HL-60 (cell line): ENCODE measurements at places on chromosomes 7 and 10.
A peak's percentile ranks its signal among the peaks of the same experiment; 100 is the strongest.

GRCh38 chr7:127366680-127367079 is 25.8 kb downstream of the ZNF800 start:
- DNase-seq: no peak

DNA sequence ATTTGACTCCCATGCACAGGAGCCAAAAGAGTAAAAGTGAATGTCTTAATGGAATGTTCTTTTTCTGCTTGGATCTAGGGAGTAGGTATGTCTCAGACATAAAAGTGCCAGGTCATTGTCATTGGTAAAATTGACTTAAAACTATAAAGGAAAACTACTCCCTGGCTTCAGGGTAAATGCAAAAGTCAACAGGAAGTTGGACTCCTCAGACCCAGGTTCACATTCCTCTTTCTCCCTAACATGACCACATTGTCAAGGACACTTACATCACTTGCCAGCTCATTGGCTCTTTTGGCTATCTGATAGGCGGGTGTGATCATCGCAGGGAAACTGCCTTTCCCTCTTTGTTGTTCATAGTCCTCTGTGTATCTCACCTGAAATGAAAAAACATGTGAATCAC is 13.7 kb downstream of the NRAP start:
- no peak for DNase-seq

DNA sequence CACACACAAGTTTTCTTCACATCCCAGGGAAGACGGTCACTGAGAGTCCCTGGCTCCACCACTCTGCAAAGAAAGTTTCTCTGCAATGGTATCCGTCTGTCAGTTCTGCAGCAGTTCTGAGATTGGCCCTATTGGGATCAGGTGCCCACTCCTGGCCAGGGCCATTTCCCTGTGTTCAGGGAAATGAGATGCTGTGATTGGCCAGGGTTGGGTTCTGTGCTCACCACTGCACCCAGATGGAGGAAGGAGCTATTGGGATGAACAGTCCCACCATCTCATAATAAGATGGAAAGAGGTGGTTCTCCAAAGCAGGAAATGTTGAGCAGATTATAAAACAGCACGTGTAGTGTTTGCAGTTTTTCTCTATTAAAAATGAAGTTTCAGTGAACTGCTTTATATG is 13.3 kb upstream of the PIP4K2A start:
- no peak for DNase-seq

GRCh38 chr10:121838149-121838548 is 89.7 kb downstream of the ATE1 start:
- no peak for DNase-seq

DNA sequence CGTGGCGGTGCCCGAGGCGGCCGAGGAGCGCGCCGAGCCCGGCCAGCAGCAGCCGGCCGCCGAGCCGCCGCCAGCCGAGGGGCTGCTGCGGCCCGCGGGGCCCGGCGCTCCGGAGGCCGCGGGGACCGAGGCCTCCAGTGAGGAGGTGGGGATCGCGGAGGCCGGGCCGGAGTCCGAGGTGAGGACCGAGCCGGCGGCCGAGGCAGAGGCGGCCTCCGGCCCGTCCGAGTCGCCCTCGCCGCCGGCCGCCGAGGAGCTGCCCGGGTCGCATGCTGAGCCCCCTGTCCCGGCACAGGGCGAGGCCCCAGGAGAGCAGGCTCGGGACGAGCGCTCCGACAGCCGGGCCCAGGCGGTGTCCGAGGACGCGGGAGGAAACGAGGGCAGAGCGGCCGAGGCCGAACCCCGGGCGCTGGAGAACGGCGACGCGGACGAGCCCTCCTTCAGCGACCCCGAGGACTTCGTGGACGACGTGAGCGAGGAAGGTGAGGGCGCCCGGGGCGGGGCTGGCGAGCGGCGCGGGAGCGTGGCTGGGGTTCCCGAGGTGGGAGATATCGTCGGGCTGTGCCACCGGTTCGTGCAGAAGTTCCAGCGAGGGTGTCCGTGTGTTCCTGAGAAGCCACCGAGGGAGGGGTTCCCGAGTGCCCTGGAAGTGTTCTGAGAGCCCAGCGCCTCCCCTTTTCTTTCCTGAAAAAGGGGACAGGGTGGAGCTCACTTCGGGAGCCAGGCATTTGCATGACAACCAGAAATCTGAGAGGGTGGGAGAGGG is 495 bp downstream of the EIF3B start:
- peak; percentile 22 for DNase-seq

DNA sequence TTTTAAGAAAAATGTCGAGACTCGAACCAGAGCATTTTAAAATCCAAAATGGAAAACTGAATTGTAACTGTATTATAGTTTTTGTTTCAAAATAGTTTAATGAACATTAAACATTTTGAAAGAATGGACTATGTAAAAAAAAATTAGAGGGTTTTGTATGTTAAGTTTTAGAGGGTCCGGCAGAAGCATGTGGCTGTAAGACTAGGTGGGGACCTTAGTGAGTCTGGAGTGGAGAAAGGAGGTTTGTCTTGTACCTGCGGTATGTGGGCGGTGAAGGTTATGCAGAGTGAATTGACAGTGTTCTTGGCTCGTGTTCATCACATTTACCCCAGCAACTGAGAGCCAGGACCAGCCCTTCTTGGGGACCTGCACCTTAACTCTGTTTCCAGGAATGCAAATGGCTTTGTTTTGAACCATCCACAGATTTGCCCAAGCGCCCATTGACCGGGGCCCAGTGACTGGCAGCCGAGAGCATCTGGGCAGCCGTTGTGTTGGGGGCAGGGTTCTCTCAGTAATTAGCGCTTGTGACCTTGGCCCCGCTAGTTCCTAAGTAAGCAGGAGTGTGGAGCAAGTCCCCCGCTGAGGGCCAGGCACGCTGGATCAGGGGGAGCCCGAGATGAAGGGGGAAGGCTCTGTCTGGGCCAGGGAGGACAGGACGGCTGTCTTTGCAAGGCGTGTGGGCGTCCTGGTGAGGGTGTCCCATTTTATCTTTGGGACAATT is 1.4 kb upstream of the KLF6 start:
- no peak for DNase-seq

GRCh38 chr10:126458466-126458865 is 70.2 kb upstream of the ADAM12 start:
- no peak for DNase-seq

DNA sequence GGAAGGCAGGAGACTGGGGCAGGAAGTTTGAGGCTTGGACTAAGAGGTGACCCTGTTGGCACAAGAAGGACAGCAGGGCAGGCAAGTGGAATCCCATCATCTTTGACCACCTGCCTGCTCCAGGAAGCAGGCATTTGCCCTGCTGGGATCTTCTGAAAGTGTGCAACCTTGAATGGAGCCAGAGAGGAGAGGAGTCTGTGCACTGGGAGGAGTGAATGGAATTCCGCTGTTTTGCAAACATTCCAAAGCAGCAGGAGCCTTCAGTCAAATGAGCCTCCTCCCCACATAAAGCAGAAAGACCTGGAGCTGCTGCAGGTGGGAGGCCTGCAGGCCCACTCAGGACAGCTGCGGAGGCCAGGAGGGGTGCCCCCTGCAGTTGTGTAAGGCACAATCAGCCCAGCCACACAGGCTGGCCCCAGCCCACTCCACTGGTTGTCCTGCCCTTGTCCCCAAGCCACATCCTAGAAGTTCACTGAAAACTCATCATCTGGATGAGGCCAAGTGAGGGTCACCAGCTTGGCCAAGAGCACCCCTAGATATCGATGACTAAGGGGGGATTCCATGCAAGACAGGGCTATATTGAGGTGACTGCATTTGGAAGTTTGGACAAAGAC is 249.5 kb downstream of the RPS24 start:
- DNase-seq: no peak

DNA sequence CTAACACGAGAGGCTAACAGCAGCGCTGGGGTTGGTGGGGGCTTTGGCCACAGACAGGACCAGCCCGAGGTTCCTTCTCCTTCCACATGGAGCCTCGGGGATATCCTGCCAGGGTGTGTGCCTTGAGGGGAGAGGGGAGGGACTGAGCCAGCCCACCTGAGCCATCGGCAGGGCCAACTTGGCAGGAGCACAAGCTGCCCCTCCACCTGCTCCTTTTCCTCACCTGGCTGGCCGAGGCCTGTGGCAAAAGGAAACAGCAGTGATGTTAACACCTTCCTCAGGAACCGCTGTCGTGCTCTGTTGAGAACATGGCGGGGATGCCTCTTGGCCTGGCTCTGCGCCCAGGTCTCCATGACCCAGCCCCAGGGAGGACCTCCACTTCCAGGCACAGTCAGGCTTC is 255.1 kb upstream of the PPP2R2D start:
- no peak for DNase-seq

- DNase-seq: no peak
Observed at GRCh38 chr7:17166824-17167379, 131.6 kb upstream of the AHR start.

DNA sequence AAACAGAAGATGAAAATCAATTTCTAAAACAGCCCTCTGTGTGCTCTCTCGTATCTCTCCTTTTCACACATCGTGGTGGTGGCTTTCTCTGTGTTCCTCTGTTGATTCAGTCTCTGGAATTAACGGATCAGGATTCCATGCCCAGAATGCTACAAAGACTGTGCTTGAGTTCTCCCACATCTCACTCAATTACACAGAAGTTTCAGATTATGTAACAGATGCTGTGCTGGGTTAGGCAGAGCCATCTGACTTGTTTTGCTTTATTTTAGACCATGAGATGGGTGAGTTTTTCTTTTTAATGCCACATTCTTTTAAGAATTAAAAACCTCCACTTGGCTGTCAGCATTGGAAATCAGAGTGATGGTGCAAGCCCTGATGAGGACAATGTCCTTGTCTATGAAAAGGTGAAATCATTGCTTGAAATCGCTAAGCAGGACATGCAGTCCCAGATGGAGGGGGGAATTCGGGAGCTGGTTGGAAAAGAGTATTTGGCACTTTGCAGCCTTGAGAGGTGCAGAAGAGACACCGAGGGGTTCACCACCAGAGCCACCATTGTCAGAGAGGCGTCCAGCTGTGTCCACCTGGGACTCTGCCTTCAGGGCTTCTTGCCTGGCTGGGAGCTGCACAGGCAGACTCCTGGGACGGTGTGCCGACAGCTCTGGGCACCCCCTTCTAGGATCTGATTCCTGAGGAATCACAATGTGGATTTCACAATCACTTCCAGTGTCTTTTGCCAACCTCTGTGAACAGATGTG is 80.4 kb downstream of the EGFR start:
- no peak for DNase-seq

DNA sequence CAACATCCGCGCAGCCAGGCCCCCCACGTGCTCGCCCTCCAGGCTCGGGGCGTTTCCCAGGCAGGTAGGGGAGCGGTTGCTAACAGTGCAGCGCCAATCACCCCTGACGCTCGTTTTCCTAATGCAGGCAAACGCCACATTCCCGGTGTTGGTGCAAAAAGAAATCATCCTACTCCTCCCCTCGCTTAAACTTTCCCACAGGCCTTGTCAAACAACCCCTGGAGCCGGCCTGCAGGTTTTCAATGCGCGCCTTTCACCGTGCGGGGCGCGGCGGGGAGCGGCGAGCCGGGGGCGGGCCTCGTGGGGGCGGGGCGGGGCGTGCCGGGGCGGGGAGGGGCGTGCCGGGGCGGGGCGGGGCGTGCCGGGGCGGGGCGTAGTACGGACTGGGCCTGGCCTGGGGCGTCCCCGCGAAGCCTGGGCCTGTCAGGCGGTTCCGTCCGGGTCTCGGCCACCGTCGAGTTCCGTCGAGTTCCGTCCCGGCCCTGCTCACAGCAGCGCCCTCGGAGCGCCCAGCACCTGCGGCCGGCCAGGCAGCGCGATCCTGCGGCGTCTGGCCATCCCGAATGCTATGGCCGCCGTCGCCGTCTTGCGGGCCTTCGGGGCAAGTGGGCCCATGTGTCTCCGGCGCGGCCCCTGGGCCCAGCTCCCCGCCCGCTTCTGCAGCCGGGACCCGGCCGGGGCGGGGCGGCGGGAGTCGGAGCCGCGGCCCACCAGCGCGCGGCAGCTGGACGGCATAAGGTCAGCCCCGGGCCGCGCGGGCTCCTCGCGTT is at the start of gene ECHDC3:
Gene ECHDC3, plus strand, starts transcription at position 374 of the 770 bp plus-strand sequence. Its CDS starts 195 bp downstream, at position 569.
- no peak for DNase-seq

DNA sequence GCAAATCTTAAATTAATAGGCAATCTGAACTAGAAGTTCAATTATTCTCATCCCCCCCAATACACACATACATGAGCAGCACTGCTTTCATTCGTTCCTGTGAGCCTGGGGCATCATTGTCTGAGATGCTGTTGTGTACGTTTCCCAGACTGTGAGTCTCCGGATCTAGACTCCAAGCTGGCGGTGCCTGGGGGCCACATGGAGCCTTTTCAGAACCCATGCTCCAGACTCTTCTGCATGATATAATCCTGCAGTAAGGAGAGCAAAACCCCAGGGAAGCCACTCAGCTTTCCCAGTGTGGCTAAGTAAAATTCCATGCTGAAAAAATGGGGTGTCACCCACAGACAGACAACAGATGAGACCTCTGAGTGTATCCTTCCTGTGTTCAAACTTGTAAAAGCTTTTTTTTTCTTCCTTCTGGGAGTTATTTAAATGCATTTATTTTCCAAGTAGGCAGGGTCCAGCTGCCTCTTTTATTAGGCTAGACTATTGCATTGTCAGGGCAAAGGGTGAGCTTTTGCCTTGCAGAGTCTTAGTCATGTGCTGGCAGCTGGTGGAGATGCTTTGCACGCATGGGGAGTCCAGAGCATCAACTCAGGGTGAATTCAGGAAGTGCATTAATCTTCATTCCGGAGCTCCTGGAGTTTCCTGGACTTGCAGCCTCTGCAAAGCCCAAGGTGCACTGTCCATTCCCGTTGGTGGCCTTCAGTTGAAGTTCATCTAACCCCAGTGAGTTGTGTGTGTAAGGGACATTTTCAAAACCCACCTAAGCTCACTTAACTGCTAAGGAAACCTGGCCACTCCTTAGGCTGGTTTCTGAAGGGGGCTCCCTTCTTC is 185.7 kb upstream of the ADO start:
- DNase-seq: peak; percentile 86

DNA sequence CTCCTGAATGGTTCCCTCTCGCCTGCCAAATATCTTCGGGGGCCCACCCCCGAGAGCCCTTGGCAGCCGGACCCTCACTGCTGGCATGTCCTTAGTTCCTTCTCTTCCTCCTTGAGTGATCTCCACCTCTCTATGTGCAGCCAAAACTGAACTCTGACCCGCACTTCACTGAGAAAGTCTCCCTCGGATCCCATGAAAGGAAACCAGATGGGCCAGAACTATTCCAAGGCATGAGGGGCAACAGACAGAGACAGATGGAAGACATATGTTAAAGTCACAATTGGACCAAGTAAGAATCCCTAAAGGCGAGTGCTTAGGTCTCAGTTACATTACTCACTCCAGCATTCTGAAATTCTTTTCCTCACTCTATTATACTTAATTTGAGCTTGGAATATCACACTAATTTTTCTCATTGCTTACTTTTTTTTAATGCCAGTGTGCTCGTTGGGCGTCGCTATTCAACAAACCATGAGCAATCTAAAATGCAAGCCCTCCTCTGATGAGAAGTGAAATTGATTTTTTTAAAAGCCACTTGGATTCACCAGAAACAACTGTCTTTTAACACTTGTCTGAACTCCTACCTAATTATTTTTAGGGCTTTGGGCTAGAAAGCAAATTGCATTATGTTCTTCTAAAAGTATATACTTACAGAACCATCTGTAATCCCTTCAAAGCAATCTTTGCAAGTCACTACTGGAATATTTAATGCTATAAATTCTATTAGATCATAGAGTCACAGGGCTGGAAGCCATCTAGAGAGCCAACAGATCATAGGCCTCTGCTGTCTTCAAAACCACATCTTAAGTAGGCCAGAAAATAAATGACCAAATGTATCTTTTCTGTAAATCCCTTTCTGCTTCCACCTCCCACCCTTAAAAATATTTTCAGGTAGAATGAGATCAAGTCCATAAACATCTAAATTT is 43.3 kb upstream of the EZH2 start:
- DNase-seq: no peak
